ENCODE measurements at places on chromosomes 4 and X. TPM values are rescaled to one million over a fixed set of nuclear protein-coding genes. Genes with fewer than 3 reads are reported as not detected.
A peak's percentile ranks its signal among the peaks of the same experiment; 100 is the strongest.

- no peak for DNase-seq
Observed at GRCh38 chr4:137519406-137519805, 12.9 kb downstream of the PCDH18 start.

DNA sequence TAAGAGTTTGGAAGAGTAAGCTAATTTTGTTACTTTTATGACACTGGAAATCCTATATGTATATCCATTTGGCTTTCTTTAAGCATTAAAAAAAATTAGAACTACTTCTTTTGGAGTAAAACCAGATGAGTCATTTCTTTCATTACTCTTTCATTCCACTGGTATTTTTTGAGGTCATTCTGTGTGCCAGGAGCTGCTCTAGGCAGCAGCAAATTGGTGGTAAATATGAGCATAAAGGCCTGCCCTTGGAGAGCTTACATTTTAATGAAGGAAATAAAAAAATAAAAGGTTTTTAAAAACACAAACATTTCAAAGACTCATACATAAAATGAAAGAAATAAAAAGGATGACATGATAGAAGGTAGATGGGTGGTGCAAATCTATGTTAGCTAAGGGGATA lies 37.4 kb downstream of the MID1 start:
- DNase-seq, result no peak

- no peak for DNase-seq
Observed at GRCh38 chr4:20493761-20494353, 206.4 kb upstream of the PACRGL start.

- no peak for DNase-seq
Observed at GRCh38 chr4:27764526-27764837, 903.8 kb downstream of the STIM2 start.

DNA sequence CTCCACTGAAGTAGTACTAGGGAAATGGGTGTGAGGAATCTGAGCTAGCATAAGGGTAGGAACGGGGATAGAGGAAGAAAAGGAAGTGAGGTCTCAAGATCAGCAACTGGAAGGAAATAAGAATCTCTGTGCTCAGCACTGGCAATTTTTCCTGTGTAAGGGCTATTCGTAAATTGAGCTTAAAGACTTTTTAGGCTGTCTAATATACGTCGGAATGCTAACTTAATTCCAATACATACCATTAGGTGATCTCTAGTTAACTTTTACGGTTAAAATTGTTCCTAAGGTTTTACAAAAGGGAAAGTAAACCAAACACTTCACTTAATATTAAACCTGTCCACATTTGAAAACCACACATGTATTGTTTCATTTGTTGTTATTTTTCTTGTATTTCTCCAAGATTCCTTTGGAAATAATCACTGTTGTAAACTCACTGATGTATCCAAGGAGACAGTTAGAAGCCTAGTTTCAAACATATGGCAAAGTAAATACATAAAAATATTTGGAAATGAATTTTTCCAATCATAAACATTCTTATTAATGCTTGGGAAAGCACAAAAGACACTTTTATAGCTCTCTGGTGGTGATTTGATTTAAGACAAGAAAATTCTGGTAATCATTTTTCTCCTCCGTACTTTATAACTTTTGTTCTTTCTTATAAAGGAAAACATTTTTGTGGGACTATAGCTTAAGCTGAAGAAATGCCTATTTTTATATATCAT lies 28.1 kb upstream of the HPGDS start:
- no peak for DNase-seq

DNA sequence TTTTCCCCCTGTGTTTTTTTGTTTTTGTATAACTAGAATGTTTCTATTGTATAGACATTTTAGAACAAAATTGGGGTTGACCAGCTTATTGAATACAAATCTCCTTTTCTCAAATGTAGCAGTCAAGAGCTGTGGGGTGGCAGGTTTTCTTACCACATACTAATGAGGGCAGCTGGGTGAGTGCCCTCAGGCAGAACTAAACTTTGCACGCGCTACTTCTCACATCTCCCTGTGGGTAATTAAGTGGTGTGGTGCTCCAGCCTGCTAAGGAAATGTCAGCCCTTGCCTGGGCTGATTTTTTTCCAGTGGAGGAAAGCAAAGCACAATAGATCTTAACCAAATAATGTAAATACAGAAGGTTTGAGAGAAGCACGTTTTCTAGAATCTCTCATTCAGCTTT lies 717.6 kb upstream of the TENM3 start:
- DNase-seq, result no peak

- DNase-seq, result peak; percentile 17
Observed at GRCh38 chrX:56798866-56799758, 70.1 kb downstream of the NBDY start.

GRCh38 chrX:48035891-48036290 lies 29.1 kb downstream of the SPACA5 start:
- DNase-seq, result no peak

The ZXDA gene
- 4.8 TPM for total RNA-seq
